ENCODE measurements at places on chromosomes 3 and 15.

- DNase-seq: no peak
These were observed 199.8 kb downstream of the TCF12 start for GRCh38 chr15:57118013-57118799.

DNA sequence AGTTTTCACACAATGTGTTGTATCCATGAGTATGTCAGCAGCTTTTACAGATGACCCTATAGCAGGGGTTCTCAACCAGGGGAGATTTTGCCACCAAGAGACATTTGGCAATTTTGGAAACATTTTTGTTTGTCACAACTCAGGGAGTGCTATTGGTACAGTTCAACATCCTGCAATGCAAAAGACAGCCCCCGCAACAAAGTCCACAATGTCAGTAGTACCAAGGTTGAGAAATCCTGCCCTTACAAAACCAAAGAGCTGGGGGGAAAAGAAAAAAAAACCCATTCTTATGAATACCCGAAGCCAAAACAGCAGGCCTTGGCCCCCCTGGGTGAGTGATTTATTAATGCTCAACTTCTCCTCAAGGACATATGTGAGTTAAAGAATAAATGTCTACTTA is 99.1 kb downstream of the LARS2 start:
- no peak for DNase-seq

DNA sequence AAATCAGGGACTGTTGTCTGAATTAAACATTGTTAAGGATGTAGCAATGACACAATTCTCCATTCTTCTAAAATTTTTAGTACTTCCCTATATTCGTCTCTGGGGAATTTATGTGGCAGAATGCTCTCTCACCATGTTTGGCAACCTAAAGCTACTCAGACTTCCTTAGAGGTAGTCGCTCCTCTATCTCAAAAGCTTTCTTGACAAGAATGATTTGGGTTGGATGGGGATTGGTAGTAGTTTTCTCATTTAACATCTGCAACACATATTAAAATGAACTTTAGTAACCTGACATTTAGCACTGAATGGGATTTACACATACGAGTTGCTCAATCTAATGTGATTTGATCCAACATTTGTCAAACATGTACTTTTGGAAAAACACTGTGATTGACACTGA is 233.3 kb downstream of the RBMS3 start:
- no peak for DNase-seq

DNA sequence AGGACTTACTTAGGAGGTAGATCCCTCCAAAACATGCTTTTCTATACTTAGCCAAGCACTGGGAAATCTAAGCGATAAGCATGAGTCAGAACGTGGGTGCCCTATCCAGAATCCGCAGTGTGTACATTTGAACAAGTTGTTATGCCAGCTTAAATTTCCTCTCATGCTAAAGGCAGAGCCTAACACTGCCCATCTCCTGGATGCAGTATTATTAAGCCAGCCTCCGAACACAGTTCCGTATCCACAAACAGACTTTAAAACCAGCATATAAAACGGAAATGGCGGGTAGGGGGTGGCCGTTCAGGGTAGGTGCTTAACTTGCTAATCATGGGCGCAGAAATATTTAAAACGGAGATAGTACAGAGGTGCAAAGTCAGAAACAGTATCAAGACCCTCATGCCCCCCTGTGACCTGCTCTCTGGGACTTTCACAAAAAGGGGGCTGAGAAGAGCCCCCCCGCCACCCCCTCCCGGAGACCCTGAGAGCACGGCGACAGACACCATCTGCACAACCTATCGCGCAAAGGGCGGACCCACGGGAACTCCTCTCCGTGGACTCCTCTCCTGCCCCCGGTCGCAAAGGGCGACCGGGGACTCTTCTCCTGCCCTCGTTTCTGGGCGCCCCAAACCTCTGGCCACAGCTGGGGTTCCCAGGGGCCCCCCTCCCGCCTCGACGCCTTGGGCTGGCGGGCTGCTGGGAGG is 889 bp upstream of the LRRIQ4 start:
- DNase-seq: no peak

DNA sequence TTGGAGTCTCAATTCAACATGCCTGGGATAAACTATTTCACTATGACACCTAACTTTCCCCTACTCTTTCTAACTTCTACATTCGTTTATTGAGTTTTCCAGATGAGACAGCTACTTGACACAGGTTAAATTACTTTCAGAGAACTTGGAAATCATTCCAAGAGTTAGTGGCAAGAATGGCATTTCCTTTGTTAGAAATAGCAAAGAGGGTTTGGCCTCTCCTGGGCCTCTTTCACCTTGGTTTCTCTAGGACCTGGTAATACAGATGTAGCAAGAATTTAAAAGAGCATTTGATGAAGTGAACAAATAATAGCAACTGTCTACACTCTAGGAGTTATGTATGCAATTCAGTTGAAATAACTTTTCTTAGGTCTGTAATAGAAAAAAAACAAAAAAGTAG is 748.9 kb downstream of the MECOM start:
- no peak for DNase-seq

DNA sequence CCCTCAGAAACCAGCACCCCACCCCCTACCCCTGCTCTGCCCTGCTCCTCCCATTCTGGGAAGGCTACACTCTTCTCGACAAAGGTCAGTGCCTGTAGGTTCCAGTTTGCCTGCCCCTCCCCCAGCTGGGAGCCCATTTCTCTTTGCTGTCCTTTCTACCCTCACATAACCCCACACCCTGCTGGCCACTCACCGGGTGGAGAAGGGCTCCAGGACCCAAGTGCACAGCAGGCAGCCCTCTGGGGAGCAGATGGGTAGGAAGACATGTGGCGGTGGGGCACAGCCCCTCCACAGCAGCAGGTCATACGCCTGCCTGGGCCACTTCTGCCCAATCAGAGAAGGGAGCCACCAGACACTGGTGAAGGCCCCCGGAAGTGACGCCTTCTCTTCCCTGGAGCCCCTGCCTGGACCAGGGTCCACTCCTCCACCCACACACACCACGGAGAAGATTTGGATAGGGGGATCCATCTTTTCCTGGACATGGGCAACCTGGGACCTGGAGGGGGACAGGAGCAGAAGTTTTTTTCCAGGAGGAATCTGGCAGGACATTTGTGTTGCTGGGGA is at the start of gene THPO:
THPO (minus strand) TSS at position 326 of the 564 bp plus-strand sequence. CDS start 1,948 bp downstream, outside the sequence.
- DNase-seq: no peak

Measured in cortex of kidney (tissue), 1 donor.